ENCODE measurements at places on chromosomes 3 and 15. TPM values are rescaled to one million over a fixed set of nuclear protein-coding genes. Genes with fewer than 3 reads are reported as not detected.
A peak's percentile ranks its signal among the peaks of the same experiment; 100 is the strongest.

DNA sequence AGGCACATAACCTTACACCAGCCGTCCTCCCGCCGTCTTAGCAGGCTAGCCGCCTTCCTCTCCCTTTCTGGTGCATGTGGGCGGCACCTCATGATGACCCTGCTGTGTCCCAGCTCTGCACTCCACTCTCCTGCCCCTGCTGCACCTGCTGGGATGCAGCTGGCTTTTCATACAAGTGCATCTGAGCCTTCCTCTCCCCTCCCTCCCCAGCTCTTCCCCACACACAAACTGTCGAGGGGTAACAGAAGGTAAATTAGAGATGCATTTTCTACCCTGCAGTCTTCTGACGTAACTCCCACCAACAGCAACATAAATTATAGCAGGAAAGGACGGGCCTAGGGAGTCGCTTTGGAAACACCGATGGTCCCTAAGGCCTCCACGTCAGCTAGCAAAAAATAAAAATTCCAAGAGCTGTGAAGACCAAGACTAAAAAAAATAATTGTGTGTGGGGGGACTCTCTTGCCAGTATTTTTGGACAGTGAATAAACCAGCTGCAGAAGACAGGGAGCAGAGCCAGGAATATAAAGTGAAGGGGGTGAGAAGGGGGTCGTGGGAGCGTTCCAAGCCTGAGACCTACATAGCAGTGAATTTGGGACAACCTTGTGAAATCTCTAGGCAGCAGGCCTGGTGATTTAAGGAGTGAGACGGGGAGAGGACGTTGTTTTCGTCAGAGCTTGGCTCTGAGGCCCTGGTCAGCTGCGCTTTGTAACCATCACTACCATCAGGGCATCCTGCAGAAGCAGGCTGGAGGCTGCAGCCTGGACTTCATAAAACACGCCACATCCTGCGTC, 216.2 kb downstream of the ADAMTS17 start:
- no peak overlapping the region for H3K4me3 ChIP-seq
- H3K36me3 ChIP-seq = no peaks in the 10 kb centered on the region
- H3K27me3 ChIP-seq = no peaks in the 10 kb centered on the region
- no peak overlapping the region for H3K27ac ChIP-seq
- H3K4me1 ChIP-seq = no peaks in the 10 kb centered on the region

- DNase-seq = no peak
- H3K36me3 ChIP-seq = no peaks in the 10 kb centered on the region
- H3K27me3 ChIP-seq = no peaks in the 10 kb centered on the region
- H3K4me1 ChIP-seq = peaks cover 13% of the 10 kb centered on the region
Measured at GRCh38 chr15:32824777-32825176, 107.0 kb downstream of the GREM1 start.

GRCh38 chr3:194606941-194607340, 26.3 kb downstream of the TMEM44 start:
- H3K27ac ChIP-seq = no peak overlapping the region
- H3K4me3 ChIP-seq = no peak overlapping the region
- H3K4me1 ChIP-seq = no peaks in the 10 kb centered on the region

- peak; percentile 32 for DNase-seq
- peaks cover 9% of the 10 kb centered on the region for H3K4me1 ChIP-seq
- H3K27me3 ChIP-seq = no peaks in the 10 kb centered on the region
Measured at GRCh38 chr3:70849911-70850699, 537.7 kb upstream of the MDFIC2 start.

GRCh38 chr15:100721758-100722550, 119.6 kb downstream of the ASB7 start:
- peak overlapping the region; percentile 97 for H3K27ac ChIP-seq
- DNase-seq = peak; percentile 89
- H3K36me3 ChIP-seq = peaks cover 52% of the 10 kb centered on the region
- no peaks in the 10 kb centered on the region for H3K27me3 ChIP-seq

DNA sequence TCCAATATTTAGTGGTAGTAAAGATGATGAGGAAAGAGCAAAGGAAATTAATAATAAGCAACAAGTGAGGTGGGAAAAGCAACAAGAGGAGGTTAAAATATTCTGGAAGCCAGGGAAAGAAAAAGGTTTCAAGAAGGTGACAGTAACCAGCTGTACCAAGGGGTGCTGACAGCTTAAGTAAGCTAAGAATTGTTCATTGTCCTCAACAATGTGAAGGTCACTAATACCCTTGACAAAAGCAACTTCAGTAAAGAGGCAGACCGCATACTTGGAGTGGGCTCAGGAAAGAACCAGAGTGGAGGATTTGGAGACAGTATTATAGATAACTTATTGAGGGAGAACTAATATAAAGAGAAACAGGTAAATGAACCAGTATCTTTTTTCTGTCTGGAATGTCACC, 116.2 kb downstream of the GBE1 start:
- no peaks in the 10 kb centered on the region for H3K36me3 ChIP-seq
- no peaks in the 10 kb centered on the region for H3K4me1 ChIP-seq
- H3K27me3 ChIP-seq = no peaks in the 10 kb centered on the region
- no peak overlapping the region for H3K27ac ChIP-seq
- H3K4me3 ChIP-seq = no peak overlapping the region

DNA sequence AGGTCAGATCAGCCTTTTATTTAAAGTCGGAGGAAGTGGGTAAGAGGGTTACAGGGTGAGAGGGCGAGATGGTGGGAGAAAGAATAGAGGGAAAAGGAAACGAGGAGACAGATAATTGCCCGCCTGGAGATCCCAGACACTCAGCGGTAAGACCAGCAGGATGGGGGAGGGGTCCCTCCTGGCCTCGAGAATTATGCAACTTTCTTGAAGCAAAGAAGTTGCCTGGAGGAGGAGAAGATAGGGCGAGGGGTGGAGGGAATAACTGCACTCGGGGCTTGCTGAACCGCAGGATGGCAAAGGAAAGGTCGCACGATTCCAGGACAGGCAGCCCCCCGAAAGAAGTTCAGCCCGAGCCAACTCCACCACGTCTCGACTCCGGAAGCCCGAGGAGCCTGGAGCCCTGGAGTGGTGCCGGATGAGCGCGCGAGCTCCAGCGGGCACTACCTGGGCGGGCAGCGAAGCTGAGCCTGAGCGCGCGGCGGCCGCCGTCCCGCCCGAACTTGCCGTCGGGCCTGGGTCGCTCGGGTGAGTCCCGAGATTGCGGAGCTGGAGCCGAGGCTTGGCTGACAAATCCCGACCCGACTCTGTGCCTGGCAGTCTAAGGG, 402 bp downstream of the WWTR1 start:
- peak overlapping the region; percentile 91 for H3K4me3 ChIP-seq
- peaks cover 32% of the 10 kb centered on the region for H3K4me1 ChIP-seq
- no peaks in the 10 kb centered on the region for H3K27me3 ChIP-seq
- H3K36me3 ChIP-seq = peaks cover 72% of the 10 kb centered on the region

ANKRD63 gene
- total RNA-seq = 0.56 TPM

DNA sequence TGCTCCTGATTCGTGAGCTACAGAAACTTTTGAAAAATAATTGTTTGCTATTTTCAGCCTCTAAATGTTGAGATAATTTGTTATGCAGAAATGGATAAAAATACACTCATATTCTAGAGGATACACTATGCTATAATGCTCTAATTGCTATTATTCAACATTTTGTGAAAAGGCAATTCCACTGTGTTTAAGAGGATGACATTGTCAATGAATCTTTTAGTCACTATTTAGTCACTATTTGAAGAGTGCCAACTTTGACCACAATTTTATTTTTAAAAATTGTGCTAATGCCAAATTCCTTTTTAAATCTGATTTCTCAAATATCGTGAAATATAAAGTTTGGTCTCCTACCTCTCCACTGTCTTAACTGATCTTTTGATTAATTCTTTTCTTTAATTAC, 604.9 kb upstream of the KCNMB2 start:
- DNase-seq = no peak
- H3K36me3 ChIP-seq = peaks cover 7% of the 10 kb centered on the region
- peaks cover 67% of the 10 kb centered on the region for H3K4me1 ChIP-seq
- no peak overlapping the region for H3K4me3 ChIP-seq
- H3K27me3 ChIP-seq = no peaks in the 10 kb centered on the region

DNA sequence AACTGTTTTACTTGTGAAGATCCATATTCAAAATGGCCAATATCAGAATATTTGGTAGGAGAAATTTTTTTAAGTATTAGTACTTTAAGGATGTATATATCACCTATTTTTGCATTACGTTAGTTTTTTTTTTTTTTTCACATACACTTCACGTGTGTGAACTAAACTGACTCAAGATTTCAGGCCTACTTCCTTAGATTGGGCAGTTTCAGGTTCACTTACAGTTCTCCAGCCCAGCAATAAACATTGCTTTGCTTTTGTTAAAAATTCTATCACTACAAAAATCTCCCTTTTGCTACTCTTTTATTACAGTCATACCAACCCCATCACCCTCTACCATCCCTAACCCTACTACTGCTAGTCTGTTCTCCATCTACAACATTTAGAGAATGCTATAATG, 183.6 kb downstream of the KCNH8 start:
- H3K27me3 ChIP-seq = no peaks in the 10 kb centered on the region
- DNase-seq = no peak
- no peaks in the 10 kb centered on the region for H3K4me1 ChIP-seq
- H3K36me3 ChIP-seq = no peaks in the 10 kb centered on the region

GRCh38 chr15:34512628-34513027, 70.8 kb downstream of the GOLGA8B start:
- H3K36me3 ChIP-seq = peaks cover 9% of the 10 kb centered on the region
- no peaks in the 10 kb centered on the region for H3K4me1 ChIP-seq
- no peak overlapping the region for H3K4me3 ChIP-seq
- no peaks in the 10 kb centered on the region for H3K27me3 ChIP-seq
- H3K27ac ChIP-seq = no peak overlapping the region

CPNE9 gene
- not detected for total RNA-seq

LRTM1 gene
- total RNA-seq = not detected

Data from Calu3 (cell line).